ENCODE measurements at places on chromosomes 13 and 19. TPM values are rescaled to one million over a fixed set of nuclear protein-coding genes. Genes with fewer than 3 reads are reported as not detected.

Gene IGFL1
- not detected for total RNA-seq

Gene MUC16
- not detected for total RNA-seq

Gene SH2D3A
- not detected for total RNA-seq

Gene URAD
- not detected for total RNA-seq

Gene NANOS2
- not detected for total RNA-seq

Gene RGCC
- total RNA-seq, result 28.2 TPM

Gene CTU1
- 4.2 TPM for total RNA-seq

Gene GNA15
- total RNA-seq, result 3.1 TPM

Gene MAB21L1
- total RNA-seq, result 8.4 TPM

Gene SPRED3
- not detected for total RNA-seq

Gene ATF5
- 2.1 TPM for total RNA-seq

Gene C19orf73
- total RNA-seq, result not detected

Gene PLIN4
- 15.7 TPM for total RNA-seq

Gene GARIN5A
- 0.52 TPM for total RNA-seq

Gene UBE2L5
- not detected for total RNA-seq

Gene CBY2
- not detected for total RNA-seq

Gene CEACAM16
- 1.0 TPM for total RNA-seq

Gene SMG9
- 6.3 TPM for total RNA-seq

Gene GPR12
- not detected for total RNA-seq

Gene IL17D
- total RNA-seq, result 7.3 TPM

Gene CYP2A7
- not detected for total RNA-seq

Gene SRRM5
- total RNA-seq, result not detected

Gene RCBTB1
- total RNA-seq, result 9.4 TPM

Gene KLK8
- not detected for total RNA-seq

Gene SPACA4
- not detected for total RNA-seq

Gene NLRP4
- not detected for total RNA-seq

Gene RAB3A
- total RNA-seq, result 0.52 TPM

Gene MBD3L5
- not detected for total RNA-seq

Gene PGLYRP1
- 2.1 TPM for total RNA-seq

Gene TSC22D1
- 69.4 TPM for total RNA-seq

Gene C19orf44
- 2.6 TPM for total RNA-seq

Gene ADAMTSL5
- 3.1 TPM for total RNA-seq

Gene SOX1
- total RNA-seq, result not detected

Gene ZNF816
- total RNA-seq, result 6.8 TPM

Gene FSTL3
- 7.3 TPM for total RNA-seq

Gene PGPEP1
- 10.4 TPM for total RNA-seq

Gene MIER2
- 3.7 TPM for total RNA-seq

Measured in skeletal muscle tissue (tissue), 5 donors.